Stimulated activated CD8-positive, alpha-beta memory T cell treated with anti-CD3 and anti-CD28 coated beads, Interleukin-4, amount 100 ng/mL, for 1 hour (primary cell): ENCODE measurements at places on chromosomes 12 and 14.

- DNase-seq, result no peak
These were observed 17.9 kb downstream of the FBRSL1 start for GRCh38 chr12:132507656-132508490.

GRCh38 chr12:123971770-123972456, 718 bp downstream of the CCDC92 start:
- no peak for DNase-seq

DNA sequence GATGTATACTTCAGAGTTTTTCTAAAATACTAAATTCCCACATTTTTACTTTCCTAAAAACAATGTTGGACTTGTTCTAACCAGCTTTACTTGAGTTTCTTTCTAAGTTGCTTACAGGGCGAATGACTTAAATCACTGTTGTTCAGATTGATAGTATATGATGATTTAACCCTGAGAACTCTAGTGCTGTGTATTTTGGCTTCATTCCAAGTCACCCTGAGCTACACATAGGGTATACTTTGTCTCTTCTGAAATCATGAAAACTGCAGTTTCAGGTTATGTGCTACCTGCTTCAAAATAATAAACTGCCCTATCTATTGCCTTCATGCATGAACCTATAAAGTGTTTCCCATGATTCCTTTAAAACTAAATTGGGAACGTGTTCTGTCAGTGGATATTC, 162.5 kb upstream of the PDE3A start:
- DNase-seq, result no peak

- no peak for DNase-seq
These were observed 36.8 kb upstream of the G2E3 start for GRCh38 chr14:30521899-30522736.

GRCh38 chr12:94173660-94174265, 25.4 kb downstream of the PLXNC1 start:
- no peak for DNase-seq

DNA sequence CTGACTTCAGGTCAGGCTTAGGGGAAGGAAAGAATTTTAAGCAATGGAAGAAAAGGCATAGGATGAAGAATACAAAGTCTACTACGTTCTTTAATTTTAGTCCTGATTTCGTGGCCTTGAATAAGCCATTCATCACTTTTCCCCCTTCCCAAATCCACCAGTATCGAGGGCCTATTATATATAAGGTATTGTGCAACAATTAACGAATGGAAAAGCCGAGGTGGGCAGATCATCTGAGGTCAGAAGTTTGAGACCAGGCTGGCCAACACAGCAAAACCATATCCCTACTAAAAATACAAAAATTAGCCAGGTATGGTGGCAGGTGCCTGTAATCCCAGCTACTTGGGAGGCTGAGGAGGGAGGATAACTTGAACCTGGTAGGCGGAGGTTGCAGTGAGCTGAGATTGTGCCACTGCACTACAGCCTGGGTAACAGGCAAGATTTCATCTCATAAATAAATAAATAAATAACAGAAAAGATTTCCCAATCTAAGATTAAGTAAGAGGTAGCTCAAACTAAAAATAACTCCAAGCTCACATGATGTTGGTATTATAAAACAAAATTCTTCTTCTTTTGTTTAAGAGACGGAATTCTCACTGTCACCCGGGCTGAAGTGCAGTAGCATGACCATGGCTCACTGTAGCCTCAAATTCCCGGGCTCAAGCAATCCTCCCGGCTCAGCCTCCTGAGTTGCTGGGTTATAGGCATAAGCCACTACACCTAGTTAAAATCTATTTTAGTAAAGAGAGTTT, 58.3 kb upstream of the NR2C1 start:
- DNase-seq, result no peak

DNA sequence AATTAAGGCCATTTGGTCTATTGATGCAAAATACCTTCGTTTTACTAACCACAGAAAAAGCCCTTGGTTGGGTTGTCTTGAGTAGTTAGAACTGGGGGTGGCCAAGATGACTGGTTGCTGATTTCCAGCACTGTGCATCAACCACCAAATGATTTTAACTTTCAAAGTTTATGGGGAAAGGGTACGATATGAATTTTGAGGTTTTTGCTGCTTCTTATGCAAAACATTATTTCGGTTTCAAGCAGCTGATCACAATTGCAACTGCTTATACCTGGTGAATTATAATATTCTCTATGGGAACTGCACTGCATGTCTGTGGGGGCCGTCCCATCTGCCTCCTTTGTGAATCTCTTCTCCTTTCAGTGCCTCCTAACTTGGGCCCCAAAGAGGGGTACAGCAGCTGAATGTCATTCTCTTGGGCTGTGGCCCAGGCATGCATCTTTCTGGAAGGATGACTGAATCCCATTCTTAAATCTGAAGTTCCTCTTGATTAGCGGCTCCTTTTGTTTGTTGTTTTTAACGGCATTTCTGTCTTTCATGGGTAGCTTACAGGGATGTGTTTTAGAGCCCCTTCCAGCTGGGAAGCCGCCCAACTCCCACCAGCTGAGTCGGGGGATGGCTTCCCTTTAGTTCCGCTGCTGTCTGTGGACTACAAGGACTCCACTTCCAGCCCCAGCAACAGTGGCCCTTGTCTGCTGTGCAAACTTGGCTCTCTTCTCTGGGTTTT, 479.8 kb downstream of the ZFP36L1 start:
- DNase-seq, result no peak

DNA sequence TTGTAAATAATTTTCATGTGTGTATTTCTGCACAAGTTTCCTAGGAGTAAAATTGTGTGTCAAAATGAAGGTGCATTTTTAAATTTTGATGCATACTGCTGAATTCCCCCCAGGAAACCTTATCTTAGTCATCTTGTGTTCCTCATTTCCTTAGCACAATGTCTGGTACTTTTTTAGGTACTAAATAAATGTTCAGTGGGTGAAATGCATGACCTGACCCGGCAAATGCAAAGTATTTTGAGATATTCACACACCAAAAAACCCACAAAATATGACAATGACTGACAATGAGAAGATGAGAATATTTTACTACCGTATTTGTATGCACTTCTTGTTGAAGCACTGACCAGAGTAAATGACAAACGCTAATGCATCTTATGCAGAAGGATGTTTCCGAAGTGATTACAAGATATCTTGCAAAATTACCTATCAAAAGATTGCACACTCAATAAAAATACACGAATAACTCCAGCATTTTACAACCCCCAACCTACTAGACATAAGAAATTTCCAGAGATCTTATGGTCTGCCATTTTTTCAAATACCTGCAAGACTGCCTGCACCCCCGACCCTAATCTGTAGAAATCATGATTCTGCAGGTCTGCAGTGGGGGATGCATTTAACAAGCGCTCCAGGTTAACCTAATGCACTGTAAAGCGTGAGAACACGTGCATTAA, 895 bp upstream of the PRKAB1 start:
- no peak for DNase-seq

- DNase-seq, result no peak
These were observed 200.3 kb upstream of the DIO3 start for GRCh38 chr14:101361044-101361443.

DNA sequence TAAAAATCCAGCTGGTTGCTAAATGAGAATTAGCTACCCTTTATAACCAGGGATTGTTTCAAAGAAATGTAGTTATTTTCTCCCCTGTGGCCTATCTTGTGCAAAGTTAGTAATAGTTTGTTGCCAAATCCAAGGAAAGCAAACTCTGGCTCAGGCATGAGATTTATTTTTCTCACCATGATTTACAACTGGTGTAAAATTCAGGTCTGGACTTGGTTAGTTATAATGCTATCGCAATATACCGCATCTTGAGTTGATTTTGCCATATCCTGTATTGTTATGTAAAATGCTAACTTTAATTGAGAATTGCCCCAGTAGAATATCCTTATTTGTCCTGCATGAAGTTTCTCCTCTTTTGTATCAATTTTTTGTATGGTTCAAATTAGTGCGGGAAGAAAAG, 135.5 kb downstream of the CRADD start:
- no peak for DNase-seq

- no peak for DNase-seq
These were observed 69.7 kb downstream of the C14orf132 start for GRCh38 chr14:96108911-96109310.

- DNase-seq, result no peak
These were observed 283.1 kb downstream of the TMEM117 start for GRCh38 chr12:44118946-44119345.

- DNase-seq, result no peak
These were observed 48.8 kb downstream of the IPO8 start for GRCh38 chr12:30646821-30647220.

DNA sequence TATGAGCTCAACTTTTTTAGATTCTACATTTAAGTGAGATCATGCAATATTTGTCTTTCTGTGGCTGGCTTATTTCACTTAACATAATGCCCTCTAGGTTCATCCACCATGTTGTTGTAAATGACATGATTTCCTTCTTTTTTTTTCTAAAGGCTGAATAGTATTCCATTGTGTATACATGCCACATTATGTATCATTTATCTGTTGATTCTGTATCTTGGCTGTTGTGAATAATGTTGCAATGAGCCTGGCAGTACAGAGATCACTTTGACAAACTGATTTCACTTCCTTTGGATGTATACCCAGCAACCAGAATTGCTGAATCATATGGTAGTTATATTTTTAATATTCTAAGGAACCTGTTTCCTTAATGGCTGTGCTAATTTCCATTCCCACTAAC, 19.1 kb downstream of the FBXW8 start:
- no peak for DNase-seq

- DNase-seq, result no peak
These were observed 1037.3 kb upstream of the FLRT2 start for GRCh38 chr14:84492685-84493084.

DNA sequence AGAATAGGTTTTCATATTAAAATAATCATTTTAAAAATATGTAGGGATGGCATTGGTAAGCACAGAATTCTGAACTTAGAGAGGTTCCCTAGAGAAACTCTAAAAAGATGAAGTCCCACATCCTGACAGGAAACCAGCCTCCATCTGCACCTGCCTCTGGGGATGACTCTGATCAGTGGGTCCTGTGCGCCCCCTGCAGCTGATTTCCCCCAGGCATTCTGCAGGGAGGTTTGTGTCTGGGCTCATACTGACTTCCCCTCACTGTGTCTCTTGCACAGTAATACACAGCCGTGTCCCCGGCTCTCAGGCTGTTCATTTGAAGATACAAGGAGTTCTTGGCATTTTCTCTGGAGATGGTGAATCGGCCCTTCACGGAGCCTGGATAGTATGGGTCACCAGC, 602.9 kb downstream of the TMEM121 start:
- DNase-seq, result no peak

GRCh38 chr14:49865431-49865859, 12.9 kb upstream of the NEMF start:
- DNase-seq, result peak; percentile 50

DNA sequence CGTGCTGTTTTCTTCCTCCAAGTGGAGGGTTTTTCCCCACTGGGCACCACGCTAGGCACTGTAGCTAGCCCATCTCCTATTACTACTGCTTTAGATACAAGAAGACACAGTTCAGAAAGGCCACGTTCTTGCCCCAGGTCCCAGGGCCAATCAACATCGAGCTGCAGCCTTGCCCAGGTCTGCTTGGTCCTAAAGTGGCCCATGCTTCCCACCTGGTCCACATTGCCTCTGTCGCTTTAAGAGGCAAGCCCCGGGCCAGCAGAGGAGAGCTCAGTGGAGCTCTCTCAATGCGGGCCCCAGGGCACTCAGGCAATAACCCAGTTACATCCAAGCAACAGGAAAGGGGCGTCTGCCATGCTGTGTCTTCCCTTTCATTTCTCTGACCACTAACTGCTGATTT, 148.1 kb downstream of the CALM1 start:
- DNase-seq, result no peak

GRCh38 chr14:75437201-75438143, 9.7 kb downstream of the JDP2 start:
- DNase-seq, result no peak

DNA sequence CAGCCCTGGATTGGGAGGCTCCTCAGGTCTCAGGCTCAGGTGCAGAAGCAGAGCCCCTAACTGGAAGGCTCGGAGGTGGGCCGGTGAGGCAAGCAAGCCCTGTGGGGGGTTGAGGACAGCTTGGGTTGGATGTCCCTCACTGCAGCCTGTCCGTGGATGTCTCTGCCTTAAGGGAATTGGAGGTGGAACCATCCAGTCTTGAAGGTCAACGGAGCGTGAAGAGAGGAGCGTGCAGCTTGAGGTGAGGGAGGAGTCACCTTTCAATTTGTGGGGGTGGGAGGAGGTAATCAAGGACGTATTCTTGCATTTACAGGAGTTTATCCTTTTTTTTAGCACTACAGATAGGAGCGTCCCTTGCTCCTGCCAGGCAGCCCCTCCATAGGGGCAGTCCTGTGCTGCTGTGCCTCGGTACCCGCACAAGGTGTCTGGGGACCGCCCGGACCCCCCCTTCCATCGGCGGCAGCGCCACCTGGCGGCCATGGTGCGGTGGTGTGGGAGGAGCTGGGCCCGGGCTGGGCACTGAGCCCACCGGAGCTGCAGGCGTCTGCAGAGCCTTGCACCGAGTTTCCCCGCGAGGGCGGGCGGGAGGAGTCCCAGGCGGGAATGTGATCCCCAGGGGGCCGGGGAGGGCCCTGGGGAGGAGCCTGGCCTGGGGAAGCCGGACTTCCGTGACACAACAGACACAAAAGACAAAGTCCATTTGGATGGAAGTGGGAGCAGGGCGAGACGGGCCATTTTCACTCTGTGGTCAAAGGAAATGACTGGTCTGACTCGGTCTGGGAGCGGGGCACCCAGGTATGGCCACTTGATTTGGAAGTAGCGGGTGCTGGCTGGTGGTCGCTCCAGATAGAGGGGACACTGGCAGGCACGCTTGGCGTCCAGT, 864 bp downstream of the DNAJC22 start:
- peak; percentile 62 for DNase-seq

GRCh38 chr12:32334371-32334777, 65.0 kb upstream of the FGD4 start:
- DNase-seq, result no peak

GRCh38 chr12:128853600-128854197, 421 bp downstream of the GLT1D1 start:
- DNase-seq, result no peak

DNA sequence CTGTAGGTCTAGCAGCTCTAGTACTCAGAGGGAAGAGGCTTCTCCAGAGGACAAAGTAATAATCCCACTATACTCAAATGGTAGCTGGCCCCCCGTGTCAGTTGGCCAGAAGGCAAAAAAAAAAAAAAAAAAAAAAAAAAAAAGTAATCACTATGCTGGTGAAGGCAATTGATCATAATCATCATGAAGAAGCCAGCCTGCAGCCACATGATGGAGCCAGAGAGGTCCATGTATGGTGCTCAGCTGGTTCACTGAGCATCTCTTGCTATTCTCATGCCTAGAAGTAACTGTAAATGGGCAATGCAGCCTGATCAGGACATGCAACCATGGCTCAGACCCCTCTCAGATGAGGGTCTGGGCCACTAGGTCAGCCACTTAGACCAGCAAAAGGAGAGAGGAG, 378.8 kb downstream of the MED13L start:
- DNase-seq, result no peak

- DNase-seq, result peak; percentile 91
These were observed at the start of gene RHEBL1 for GRCh38 chr12:49069507-49070346. RHEBL1 (minus strand) TSS chr12:49069979; CDS start chr12:49069785, 194 bp downstream.

DNA sequence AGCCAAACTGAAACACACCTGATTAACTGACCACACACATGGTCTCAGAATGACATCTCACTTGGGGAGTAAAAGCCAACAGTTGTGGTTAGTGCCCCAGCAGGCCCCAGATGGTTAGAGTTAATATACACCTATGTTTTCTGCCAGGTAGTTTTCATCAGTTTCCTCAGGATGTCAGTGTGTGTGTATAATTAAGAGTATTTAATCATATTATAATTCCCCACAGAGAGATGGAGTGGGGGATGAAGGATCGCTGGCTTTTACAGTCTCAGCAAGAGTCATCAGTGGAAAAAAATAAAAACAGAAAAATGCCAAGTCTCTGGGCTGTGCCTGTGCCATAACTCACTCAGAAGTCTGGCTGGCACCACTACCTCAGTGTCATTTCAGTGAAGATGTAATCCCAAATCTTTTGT, 412.5 kb downstream of the ZFP36L1 start:
- no peak for DNase-seq
